CD4-positive, alpha-beta T cell treated with Interferon alpha-2 for 1 hour (primary cell): ENCODE measurements at places on chromosomes 6 and 20.

DNA sequence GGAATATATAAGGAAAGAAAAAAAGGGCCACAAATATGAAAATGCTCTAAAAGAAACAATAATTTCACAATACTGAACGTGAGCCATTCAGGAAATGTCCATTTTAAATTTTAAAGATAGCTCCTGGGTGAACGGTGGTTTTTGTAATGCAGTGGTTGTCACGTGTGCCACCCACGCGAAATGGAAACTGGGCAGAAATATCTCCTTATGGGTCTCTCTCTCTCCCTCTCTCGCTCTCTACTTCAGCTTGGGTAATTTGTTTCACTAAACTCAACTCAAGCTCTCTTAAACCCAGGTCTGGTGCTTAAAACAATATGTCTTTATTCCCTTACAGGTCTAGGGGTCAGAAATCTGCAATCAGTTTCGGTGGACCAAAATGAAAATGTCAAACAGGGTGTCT is 150.8 kb downstream of the OR2B2 start:
- no peak for DNase-seq

- DNase-seq = no peak
These were observed 91.0 kb upstream of the FOXA2 start for GRCh38 chr20:22675341-22675740.

DNA sequence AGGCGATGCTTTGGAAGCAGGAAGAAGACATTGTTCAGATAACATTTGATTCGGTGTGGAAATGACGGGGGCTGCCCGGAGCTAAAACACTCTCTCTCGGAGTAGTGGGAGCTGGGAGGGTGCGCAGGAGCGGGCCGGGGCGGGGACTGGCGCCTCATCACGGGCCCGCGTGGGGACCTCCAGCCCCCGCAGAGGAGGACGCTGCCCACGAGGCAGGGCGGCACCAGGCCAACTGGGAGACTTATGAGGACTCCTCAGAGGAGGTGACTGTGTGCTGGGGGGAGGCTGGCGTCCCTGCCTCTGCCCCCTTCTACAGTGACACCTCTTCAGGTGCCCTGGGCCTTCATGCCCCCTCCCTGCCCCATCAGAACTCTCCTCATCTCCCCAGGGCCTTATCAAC is 15.2 kb downstream of the DDO start:
- DNase-seq = no peak

- DNase-seq = no peak
These were observed 361.6 kb upstream of the MARCKS start for GRCh38 chr6:113495521-113495920.

DNA sequence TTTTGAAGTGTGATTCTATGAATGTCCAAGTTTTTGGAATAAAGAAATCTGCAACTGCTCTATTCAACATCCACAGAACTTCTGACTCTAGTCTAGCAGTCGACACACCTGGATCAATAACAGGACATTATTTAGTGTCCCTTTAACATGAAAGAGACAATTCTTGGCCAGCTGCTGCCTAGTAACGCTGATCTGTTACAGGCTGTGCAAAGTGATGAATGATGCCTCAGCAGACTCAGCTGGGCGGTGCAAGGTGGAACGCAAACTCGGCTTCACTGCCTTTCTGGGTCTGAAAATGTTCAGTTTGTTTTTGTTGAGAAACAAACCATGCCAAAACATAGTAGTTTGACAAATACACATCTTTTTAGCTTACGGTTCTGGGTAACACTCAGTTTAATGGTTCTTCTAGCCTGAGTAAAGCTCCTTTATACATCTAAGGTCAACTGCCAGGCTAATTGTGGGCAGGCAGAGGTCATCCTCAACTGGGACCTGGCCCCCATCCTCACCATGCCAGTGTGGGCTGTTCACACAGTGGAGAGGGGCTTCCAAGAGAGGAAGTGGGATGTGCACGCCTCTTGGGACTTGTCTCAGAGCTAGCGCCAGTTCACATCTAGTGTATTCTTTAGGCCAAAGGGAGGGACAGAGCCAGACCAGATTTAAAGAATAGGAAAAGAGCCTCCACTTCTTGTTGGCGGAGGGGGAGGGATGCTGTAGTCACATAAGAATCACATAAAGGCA is 879.7 kb downstream of the QKI start:
- no peak for DNase-seq

GRCh38 chr20:38769376-38770295 is 21.4 kb downstream of the ACTR5 start:
- no peak for DNase-seq

DNA sequence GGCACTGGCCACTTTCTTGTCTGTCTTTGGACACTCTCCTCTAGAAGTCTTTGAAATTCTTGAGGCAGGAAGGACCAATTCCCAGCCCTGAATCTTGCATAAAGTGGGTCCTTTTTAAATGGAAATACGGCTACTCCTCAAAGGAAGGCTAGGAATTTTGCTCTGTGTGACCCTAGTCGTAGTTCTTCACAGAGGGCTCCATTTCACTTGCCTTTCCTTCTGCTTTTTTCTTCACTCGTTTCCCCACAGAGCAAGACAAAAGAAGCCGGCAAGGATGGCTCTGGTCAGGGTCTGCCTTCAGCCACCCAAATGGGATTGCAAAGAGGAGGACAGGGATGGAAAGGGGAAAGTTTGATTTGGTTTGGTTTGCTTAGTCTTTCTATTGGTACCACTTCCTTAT is 25.8 kb downstream of the HLA-E start:
- no peak for DNase-seq

DNA sequence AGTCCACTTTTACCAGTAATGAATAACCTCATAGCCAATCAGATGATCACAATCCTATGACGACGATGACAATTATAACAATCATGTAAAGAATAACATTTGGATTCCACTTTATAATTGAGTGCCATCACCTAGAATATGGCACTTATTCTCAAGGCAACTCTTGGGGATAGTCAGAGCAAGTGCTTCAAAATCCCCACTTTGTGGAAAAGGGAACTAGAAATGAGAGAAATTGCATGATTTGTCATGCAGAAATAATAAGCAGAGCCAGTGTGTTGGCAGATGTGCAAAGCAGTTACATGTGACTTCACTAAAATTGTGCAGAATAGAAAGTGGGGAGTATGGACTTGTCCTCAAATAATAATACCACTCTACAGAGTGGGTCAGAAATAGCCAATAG is 41.3 kb downstream of the FRK start:
- no peak for DNase-seq

DNA sequence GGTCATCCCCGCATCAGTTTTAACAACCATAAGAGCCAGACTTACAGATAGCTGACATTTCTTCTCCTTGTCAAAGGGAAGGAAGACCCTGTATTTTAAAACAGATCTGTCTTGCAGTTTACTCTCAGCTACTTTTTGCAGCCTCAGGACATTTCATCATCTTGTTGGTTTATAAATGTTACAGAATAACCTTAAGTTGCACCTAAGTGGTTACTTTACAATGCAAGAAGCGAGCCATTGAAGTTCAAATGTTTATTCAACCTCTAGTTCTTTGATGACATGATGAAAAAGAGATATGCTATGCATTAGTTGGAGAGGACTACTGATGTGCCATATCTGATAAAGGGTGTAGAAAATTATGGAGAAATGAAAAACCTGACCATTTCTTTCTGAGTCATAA is 187.9 kb upstream of the COL21A1 start:
- DNase-seq = no peak

GRCh38 chr20:56730003-56730402 is 100.9 kb downstream of the TFAP2C start:
- no peak for DNase-seq

GRCh38 chr6:82017288-82017687 is 230.3 kb downstream of the IBTK start:
- DNase-seq = no peak

DNA sequence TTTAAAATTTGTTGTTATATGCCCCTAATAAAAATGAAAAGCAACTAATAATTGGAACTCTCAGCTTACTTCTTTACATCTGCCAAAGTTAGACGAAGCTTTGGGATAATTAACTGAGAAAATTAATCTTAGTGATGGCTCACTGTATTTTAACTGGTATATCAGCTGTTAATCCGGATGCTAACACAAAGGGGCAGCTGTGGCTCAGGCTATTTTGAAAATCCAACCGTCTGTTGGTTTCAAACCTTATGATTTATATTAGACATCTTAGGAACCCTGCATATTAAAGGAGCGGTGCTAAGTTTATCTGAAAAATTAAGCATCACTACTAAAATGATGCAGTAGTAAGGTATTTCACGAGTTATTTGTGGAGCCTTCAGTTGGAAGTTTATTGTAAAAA is 96.6 kb downstream of the AKAP7 start:
- DNase-seq = no peak

DNA sequence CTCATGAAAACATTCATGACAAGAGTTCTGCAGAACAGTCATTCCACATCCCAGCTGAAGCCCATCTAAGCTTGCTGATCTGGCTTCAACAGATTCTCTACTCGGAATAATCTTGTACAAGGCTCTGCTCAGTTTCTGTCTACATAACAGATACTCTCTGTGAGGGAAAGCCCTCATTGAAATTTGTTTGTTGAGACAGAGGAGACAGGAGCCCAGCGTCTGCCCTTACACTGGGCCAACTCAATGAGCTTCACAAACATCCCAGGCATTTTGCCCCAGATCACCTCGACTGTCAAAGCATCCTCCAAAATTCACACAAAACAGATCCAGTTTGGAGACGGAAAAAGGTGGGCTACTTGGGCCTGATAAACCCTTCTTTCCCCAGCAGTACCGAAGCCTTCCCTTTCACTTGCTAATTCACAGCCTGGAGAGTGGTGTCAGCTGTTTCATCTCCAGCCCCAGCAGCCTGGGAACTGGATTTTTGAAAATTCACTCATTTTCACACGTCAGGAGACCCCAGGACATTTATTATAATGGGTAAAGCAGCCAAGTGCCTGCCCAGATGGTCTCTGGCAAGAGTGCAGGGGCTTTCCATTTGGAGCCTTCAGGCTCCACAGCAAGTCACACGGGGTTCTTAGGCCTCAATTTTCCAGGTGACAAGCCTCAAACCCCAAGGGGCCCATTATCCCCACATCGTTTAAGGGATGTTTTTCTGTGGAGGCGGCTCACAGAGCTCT is 7.3 kb downstream of the CCDC167 start:
- no peak for DNase-seq

DNA sequence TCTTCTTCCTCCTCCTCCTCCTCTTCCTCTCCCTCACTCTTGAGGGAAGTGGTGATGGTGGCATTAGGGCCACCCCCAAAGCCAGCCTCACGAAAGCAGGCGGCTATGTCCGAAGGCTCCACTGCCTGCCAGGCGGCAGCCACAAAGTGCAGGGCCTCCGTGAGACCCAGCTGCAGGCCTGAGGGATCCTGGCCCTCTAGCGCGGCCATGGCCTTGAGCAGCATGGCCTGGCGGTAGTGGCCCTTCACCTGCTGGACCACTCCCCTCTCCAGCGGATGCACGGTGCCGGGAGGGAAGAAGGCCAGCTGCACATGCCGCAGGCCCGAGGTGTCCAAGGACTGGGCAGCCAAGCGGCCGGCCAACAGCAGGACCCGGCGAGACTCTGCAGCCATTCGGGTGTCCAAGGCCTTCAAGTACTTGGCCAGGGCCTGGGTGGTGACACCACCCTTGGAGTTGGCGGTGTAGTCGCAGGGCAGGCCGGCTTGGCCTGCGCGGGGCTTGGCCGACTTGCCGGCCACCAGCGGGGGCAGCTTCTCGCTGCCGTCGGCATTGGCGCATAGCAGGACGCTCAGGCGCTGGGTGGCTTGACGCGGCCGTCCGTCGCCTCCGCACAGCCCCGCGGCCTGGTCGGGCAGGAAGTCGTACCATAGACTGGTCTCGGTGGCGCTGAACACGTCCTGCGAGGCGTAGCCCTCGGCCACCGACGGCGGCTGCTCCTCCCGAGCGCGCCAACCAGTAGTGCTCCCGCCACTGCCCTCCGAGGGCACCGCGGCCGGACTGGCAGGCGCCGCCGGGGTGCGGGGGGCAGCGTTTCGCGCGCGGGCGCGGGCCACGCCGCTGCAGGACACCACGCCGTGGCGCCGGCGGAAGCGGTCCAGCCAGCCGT is 1.1 kb downstream of the CENPB start:
- DNase-seq = no peak

- no peak for DNase-seq
These were observed 372.8 kb upstream of the JARID2 start for GRCh38 chr6:14873101-14873500.

DNA sequence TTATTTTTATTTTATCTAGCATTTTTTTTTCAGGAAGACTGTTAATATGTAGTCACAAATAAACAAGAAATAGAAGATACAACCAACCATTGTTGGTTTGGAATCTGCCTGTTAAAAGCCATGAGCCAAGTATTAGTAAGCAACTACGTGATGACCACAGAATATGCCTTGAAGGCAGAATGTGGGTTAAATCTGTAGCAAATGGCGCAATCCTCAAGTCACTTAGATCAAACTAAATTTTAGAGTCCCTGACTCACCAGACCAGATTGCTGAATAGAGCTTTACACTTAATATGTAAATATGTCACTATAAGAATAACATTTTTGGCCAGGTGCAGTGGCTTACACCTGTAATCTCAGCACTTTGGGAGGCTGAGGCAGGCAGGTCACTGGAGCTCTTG is 800.1 kb upstream of the CITED2 start:
- no peak for DNase-seq

- no peak for DNase-seq
These were observed 4.1 kb upstream of the TRIM27 start for GRCh38 chr6:28927846-28928245.

DNA sequence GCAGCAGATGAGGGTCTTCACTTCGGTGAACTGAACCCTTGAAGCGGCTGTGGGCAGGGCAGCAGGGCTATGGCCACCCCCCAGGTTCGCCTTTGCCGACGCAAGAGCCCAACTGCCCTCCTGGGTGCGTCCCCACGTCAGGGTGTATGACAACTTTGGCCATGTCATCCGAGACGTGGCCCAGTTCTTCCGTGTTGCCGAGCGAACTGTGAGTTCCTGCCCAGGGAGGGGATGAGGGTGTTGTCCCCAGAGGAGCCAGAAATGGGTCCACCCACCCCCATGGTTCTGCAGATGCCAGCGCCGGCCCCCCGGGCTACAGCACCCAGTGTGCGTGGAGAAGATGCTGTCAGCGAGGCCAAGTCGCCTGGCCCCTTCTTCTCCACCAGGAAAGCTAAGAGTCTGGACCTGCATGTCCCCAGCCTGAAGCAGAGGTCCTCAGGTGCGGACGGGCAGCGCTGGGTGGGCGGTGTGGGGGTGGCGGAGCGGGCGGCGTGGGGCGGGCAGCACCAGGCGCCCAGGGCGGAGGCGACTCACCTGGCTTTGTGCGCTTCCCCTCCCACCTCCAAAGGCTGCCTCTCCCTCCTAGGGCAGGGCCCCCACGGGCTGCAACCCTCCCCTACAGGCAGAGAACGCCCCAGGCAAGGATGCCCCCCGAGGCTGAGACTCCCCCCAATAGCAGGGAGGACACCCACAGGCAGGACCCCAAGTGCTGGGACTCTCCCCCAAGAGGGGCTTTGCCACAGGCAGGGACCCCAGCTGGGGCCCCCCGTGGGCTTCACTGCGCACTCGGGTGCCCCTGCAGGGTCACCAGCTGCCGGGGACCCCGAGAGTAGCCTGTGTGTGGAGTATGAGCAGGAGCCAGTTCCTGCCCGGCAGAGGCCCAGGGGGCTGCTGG is 6.2 kb upstream of the TNFRSF6B start:
- DNase-seq = no peak
